Left lung (tissue), 14 donors: ENCODE measurements at places on chromosomes 2 and 18.

GRCh38 chr18:23916338-23916737 lies 98.2 kb upstream of the TTC39C start:
- no peak for DNase-seq

DNA sequence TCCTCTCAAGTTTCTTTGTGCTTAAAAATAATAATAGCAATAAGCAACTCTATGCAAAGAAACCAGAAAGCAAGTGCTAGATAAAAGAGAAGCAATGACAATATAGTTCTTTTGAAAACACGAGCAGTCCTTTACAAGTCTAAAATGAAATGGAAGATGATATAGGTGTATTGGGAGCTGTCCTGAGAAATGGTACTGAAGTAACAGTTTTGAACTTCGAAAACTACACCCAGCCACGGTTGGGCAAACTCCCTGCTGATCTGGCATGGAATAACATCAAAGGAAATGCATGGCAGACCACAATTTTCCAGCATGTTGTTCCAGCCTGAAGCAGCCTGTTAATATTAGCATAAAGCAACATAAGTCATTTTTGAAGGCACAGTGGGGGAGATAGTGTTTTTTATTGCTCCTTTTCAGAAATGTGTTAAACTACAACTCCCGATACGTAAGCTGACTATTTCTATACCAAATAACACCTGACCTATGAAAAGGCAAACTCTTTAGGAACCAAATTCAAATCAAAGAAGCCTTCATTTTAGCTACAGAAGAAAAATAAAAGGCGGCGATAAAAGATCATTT lies 596.1 kb upstream of the KLHL29 start:
- DNase-seq = peak; percentile 1

GRCh38 chr18:56019908-56020307 lies 431.9 kb upstream of the TCF4 start:
- no peak for DNase-seq

- no peak for DNase-seq
These were observed 265.4 kb upstream of the SPOPL start for GRCh38 chr2:138236142-138236541.

- DNase-seq = no peak
These were observed 143.9 kb downstream of the CAPN13 start for GRCh38 chr2:30663321-30663720.
